Motor neuron (in vitro differentiated cells): ENCODE measurements at places on chromosomes 16 and 17.
A peak's percentile ranks its signal among the peaks of the same experiment; 100 is the strongest.

- ATAC-seq = no peak
These were observed 11.2 kb downstream of the SLC16A3 start for GRCh38 chr17:82239926-82240505.

DNA sequence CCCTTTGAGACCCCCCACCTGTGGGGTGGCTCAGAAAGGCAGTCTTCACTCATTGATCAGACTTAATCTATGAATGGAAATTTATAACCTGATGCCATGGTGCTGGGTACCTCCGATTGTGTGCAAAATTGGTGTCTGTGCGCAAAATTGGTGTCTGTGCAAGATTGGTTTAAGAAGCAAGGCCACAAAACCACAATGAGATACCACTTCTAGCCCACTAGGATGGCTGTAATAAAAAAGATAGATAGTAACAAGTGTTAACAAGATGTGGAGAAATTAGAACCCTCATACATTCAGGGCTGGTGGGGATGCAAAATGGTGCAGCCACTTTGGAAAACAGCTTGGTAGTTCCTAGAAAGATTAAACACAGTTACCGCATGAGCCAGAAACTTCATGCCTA lies 13.9 kb upstream of the CSNK2A2 start:
- ATAC-seq = no peak

GRCh38 chr16:28835864-28836760 lies 10.0 kb downstream of the TUFM start:
- ATAC-seq = peak; percentile 15

DNA sequence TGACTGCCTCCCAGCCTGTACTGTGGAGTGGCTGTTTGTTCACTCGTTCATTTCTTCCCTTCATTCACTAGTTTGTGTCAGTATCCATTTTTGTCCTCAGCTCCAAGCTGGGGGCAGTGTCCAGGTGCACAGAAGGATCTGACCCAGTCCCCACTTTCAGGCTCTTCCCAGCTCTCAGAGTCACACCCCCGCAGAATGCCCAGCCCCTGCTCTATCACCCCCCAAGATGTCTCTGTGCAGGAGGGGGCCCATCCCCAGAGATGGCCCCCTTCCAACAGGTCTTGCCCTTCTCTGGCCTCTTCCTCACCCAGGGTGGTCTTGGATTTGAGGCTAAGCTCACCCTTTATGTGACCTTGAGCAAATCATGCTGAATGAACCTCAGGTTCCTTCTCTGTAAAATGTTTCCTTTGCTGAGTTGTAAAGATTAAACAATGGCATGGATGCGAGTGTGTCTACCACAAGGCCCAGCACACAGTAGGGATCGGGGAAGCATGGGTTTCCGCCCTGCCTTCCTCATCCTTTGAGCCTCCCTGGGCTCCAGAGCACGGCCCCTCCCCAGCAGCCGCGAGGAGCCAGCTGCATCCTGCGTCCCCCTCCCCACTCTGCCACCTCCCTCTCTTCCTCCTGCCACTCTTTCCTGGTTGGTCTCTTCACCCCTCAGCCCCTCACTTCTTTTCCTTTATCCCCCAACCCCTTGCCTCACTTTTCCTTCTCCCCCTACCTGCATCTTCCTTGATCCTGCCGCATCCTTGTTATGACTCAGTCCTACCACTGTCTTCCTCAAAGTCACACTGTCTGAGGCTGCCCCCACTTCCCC lies 2.8 kb downstream of the FBXL19 start:
- ATAC-seq = no peak

- ATAC-seq = peak; percentile 67
These were observed 378.9 kb downstream of the CDH13 start for GRCh38 chr16:83005653-83006160.

DNA sequence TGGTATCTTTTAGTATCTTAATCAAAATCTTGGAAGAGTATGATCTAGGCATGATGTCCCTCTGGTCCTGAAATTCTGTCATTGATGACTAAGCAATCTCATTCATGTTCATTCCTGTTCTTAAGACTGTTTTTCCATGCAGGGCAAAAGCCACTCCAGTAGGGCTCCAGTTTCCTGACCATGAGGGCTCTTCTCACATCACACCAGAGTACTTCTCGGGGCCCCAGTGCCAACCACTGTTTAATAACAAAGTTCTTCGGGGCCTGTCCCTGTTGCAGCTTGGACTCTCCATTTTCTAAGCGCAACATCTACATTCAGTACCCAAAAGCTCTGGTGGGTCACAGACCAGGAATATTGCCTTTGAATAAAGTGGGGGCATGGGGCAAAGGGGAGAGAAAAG lies 52.0 kb downstream of the IRX6 start:
- ATAC-seq = no peak

GRCh38 chr16:15754821-15755534 lies 101.8 kb downstream of the MYH11 start:
- ATAC-seq = no peak

- no peak for ATAC-seq
These were observed 136.3 kb downstream of the KCNJ12 start for GRCh38 chr17:21512307-21513011.

- peak; percentile 38 for ATAC-seq
These were observed 52.6 kb downstream of the PIMREG start for GRCh38 chr17:6496640-6497441.

GRCh38 chr16:83711069-83711468 lies 96.7 kb upstream of the HSBP1 start:
- no peak for ATAC-seq

- no peak for ATAC-seq
These were observed 99.9 kb downstream of the OR1D5 start for GRCh38 chr17:2963332-2964027.

- peak; percentile 1 for ATAC-seq
These were observed 586 bp downstream of the GLYR1 start for GRCh38 chr16:4846503-4846900.

DNA sequence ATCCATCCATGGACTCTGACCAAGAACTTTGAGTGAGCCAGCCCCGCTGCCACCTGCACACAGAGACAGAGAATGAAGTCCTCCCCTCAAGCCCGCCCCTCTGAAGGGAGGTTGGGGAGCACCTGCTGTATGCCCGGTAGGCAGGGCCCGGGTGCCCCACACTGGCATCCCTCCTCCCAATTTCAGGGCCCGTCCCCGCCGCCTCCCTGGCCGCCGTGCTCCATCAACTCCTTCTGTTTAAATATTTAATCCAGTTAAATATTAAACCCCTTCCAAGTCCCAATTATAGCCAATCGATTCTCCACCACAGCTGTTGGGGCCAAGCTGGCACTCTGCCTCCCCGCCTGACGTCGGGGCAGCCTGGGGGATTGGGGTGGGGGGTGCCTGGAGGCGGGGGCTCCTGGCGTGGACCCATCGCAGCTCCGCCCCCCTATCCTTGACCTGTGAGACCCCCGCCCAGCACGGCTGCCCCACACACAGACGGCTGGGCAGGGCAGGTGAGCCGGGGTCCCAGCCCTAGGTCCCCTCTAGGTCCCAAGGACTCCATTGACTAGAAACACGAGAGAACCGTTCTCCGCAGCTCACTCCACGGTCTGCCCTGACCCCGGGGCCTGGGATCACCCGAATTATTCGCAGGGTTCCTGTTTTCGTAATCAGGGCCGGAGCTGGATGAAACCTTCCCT lies 18.0 kb upstream of the CACNA1H start:
- ATAC-seq = no peak

DNA sequence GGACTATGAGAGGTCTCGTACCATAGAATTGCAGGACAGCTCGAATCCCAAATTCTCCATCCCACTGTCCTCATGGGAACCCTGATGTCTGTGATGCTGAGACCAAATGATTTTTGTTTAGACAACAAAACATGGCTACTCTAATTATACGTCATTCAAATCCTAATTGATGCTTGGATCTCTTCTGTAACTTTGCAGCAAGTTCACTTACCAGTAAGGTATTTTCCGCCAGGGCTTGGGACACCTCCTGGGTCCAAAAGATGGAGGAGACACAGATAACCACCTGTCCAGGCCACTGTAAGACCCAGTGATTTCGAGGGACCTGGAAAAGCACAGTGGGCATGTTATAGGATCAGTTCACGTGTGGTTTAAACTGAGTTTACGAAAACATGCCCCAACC lies 92.8 kb downstream of the DNAH3 start:
- no peak for ATAC-seq

- peak; percentile 3 for ATAC-seq
These were observed 5.1 kb downstream of the CFAP20 start for GRCh38 chr16:58123896-58124600.

DNA sequence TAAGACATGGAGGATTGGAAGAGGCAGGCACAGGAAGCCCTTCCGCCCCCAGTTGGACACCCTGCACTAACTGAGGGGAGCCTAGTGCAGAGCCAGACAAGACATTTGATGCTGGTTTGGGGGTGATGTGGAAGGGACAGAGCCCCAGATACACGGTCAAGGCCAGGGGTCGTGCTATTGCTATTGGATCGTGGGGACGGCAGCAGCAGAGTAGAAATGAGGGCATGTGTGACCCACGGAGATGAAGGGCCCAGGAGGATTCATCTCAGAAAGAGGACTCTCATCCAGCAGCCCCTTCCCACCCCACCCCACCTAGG lies 2.0 kb upstream of the VAMP2 start:
- no peak for ATAC-seq

- no peak for ATAC-seq
These were observed 3.3 kb downstream of the HASPIN start for GRCh38 chr17:3727041-3727440.

GRCh38 chr17:50188531-50188920 lies 12.9 kb downstream of the COL1A1 start:
- no peak for ATAC-seq

DNA sequence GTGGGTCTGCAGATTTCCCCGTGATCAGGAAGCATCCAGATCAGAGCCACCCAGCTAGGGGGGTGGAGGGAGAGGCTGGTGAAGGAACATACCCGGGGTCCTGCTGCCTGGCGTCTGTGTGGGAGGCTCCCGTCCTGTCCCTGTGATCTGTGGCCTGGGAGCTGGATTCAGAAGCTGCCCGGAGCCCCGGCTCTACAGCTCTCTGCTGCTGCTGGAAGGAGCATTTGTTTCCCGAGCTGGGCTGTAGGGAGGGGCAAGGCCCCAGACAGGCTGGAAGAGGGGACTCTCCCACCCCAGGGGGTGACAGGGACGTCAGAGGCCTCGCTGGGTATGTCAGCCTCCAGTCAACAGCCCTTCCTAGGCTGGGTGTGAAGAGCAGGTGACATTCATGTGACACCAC lies 10.2 kb downstream of the SOX8 start:
- peak; percentile 60 for ATAC-seq

DNA sequence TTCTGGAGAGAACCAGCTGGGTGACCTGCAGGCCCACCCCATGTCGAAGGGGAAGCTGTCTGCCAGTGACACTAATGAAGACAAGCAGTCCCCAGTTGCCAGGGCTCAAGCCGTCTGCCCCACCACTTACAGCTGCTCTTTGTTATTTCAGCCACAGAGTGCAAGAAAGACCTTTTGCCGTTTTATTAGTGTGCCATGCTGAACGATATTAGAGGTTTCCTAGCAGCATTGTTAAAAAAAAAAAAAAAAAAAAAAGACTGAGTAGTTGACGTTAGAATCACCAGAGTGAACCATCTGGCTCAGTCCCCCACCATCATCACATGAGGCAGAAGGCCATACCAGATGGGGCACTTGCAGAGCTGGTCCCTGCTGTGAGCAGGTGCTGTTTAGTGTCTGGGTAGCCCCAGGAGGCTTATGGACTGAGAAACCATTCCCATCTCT lies 26.5 kb upstream of the SLC39A11 start:
- peak; percentile 93 for ATAC-seq

GRCh38 chr16:24984101-24984500 lies 31.1 kb downstream of the ARHGAP17 start:
- ATAC-seq = no peak

DNA sequence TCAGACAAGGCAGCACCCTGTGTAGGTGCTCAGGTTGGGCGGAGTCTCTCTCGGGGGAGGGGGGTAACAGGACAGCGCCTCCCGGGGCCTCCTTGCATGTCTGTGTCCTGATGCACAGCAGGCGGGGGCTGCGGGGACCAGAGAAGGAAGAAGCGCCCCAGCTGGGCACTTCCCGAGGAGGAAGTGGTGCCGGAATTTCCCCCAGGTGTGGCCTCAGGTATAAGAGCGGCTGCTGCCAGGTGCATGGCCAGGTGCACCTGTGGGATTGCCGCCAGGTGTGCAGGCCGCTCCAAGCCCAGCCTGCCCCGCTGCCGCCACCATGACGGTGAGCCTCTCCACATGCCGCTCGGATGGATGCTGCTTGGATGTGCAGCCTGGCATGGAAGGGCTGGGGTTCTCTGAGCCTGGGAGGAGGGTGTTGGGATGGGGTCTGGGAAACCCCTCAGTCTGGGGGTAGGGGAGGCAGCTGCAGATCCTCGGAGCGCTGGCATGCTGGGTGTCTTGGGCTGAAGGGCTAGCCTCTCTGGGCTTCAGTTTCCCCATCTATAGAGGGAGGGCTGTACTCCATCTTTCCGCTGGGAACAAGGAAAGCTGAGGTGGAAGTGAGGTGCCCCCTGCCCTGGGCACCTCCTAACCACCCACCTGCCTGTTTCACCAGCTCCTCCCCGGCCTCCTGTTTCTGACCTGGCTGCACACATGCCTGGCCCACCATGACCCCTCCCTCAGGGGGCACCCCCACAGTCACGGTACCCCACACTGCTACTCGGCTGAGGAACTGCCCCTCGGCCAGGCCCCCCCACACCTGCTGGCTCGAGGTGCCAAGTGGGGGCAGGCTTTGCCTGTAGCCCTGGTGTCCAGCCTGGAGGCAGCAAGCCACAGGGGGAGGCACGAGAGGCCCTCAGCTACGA lies at the start of gene IL17C:
IL17C (plus strand) TSS at position 250 of the 908 bp plus-strand sequence; CDS start at position 320, 70 bp downstream.
- ATAC-seq = no peak

DNA sequence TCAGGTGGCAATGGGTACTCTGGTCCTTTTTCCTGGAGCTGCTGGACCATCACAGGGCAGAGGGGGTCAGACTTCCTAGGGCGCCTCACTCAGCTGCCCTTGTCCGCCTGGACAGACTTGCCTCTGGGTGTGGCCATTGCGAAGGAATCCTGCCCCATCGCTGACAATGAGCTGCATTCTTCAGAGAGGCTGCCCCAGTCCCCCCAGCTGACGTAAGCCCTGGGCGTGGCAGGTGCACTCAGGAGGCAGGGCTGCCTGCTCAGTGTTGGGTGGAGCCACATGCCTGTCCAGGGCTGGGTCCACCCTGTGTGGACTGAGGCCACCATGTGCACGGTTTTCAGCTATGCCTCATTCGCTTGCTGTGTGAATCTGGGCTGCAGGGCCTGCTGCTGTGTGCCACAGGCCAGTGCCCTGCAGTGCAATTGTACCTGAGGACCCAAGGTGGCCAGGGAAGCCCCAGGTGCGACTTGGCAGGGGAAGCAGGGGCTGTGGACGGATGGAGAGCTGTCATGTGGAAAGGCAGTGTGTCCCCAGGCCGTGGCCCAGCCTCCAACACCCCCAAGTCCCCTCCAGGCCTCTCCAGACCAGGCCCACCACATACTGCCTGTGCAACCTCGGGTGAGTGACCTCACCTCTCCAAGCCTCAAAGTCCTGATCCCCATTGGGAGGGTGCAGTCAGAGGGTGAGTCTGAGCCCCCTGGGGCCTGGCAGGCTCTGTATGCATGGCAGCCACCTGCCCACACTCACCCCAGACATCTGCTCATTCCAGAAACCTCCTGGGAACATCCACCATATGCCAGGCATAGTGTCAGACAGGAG lies 14.0 kb upstream of the MPRIP start:
- peak; percentile 91 for ATAC-seq
